Stromal cell of bone marrow (primary cell): ENCODE measurements at places on chromosomes 6 and 20.

- DNase-seq = no peak
Observed at GRCh38 chr20:251354-251753, 6.2 kb upstream of the DEFB132 start.

- DNase-seq = no peak
Observed at GRCh38 chr20:8443464-8444072, 311.5 kb downstream of the PLCB1 start.

GRCh38 chr6:154358019-154358545 is 1.5 kb upstream of the IPCEF1 start:
- DNase-seq = no peak

- no peak for DNase-seq
Observed at GRCh38 chr20:35017099-35017835, 61.6 kb downstream of the MYH7B start.

GRCh38 chr6:112204350-112204706 is 50.0 kb downstream of the LAMA4 start:
- DNase-seq = no peak

DNA sequence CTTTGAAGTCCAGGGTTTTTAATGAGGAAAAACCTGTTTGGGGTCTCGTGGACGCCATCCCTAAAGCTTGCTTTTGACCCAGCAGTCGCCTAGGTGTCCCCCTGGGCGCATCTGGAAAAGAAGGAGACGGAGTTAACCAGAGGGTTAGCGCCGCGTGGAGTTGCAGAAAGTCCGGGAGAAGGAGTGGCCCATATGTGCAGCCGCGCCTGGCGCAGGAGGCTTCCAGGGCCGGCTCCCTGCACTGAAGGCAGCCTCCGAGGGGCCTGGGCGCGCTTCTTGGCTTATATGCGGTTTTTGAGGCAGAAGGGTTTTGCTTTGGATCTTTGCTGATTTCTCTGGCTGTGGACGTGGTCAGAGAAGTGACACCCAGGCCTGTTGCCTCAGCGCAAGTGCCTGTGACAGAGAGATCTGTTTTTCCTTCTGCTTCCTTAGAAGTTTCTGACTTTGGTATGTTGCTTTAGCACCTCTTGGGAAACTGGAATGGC is 987 bp downstream of the TMEM181 start:
- no peak for DNase-seq

- no peak for DNase-seq
Observed at GRCh38 chr6:6251555-6252280, 68.7 kb downstream of the F13A1 start.

GRCh38 chr6:14729129-14729871 is 516.6 kb upstream of the JARID2 start:
- no peak for DNase-seq

- no peak for DNase-seq
Observed at GRCh38 chr6:112154711-112155110, 67.3 kb downstream of the FAM229B start.

GRCh38 chr20:46349742-46350056 is 41.4 kb upstream of the CDH22 start:
- DNase-seq = no peak

DNA sequence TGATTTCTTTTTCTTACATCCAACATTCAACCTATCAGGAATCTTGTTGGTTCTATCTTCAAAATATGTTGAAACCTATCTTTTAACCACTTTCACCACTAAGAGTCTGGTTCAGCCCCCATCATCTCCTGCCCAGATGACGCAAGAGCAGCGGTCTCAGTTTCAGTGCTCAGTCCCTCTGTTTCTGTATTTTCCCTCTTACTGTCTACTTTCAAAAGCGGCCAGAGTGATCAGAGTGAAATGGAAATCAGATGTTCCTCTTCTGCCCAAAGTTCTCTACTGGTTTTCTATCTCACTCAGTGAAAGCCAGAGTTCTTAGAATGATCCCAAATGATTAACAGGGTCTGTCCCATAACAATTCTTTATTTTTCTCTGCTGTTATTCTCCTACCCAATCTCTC is 147.9 kb upstream of the PDE7B start:
- no peak for DNase-seq

DNA sequence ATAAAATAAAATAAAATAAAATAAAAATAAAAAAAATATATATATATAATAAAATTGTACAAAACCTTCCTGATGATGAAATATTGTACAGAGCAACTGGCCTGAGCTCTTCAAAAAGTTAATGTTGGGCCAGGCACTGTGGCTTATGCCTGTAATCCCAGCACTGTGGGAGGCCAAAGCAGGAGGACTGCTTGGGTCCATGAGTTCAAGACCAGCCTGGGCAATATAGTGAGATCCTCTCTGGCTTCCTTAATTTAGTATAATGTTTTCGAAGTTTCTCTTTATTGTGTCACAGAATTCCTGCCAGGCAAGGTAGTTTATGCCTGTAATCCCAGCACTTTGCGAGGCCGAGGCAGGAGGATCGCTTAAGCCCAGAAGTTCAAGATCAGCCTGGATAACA is 113.9 kb upstream of the SALL4 start:
- no peak for DNase-seq

- no peak for DNase-seq
Observed at GRCh38 chr20:38748861-38749149, 545 bp downstream of the ACTR5 start.

GRCh38 chr6:33823806-33824205 is 20.0 kb upstream of the MLN start:
- DNase-seq = no peak
